ENCODE measurements at places on chromosomes 4 and X.
A peak's percentile ranks its signal among the peaks of the same experiment; 100 is the strongest.

DNA sequence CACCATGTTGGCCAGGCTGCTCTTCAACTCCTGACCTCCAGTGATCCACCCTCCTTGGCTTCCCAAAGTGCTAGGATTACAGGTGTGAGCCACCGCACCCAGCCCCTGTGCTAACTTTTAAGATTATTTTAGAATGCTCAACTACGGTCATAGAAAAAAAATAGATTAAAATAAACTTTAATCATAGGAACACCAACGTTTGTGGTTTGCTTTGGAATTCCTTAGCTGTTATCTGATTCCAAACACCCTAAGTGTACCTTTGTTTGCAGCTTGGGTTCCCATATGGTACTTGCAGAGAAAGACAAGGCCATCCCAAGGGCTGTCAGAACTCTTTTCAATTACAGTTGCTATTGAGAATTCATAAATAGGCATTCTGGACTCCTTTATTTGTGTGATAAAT is 90.1 kb upstream of the EFHC2 start:
- no peak for DNase-seq

DNA sequence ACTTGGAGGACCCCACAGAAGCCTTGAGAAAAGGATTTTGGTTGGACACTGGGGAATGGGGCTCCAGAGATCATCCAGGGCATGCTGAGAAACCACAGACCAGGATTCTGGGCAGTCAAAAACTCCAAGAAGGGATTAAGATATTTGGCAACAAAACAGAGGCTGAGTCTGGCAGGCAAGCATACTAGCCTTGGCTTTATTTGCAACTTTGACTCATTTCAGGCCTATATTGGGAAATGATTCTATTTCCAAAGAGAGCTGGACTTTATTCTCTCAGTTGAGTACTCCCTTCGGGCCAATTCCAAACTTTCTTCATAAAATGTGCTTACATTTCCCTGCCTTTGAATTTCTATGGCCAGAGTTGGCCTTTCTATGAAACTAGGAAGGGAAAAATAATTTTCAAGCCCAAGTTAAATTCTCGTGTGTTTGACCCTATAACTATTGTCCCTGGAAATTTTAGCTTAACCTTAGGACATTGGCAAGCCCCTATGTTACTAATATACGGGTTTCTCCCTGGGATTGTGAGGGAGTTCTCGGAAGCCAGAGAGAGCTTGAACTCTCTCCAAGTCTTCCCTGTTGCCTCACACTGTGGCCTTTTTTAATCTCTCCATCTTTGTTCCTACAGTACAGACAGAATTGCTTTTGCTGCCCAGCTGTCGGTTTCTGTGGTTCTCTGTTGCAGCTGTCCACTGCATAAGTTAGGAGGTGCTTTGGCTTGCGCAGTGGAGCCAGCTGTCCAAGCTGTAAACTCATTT is 112.6 kb upstream of the FAM9A start:
- DNase-seq, result peak; percentile 32

GRCh38 chr4:84481860-84482245 is 17.2 kb downstream of the NKX6-1 start:
- DNase-seq, result no peak

DNA sequence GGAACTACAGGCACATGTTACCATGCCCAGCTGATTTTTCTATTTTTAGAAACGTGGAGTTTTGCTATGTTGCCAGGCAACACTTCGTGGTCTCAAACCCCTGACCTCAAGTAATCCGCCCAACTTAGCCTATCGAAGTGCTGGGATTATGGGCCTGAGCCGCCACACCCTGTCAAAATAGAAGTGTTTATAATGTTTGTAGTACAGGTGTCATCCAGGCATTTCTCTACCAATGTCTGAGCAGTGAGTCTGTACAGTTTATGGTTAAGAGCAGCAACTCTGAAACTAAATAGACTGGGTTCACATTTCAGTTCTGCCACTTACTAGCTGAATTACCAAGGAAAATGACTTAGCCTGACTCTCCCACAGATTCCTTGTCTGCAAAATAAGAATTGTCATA is 460.4 kb upstream of the GALNT7 start:
- no peak for DNase-seq

- DNase-seq, result no peak
Observed at GRCh38 chrX:42755815-42756214, 22.1 kb downstream of the PPP1R2C start.

GRCh38 chrX:132023896-132024386 is 839 bp downstream of the STK26 start:
- DNase-seq, result no peak

DNA sequence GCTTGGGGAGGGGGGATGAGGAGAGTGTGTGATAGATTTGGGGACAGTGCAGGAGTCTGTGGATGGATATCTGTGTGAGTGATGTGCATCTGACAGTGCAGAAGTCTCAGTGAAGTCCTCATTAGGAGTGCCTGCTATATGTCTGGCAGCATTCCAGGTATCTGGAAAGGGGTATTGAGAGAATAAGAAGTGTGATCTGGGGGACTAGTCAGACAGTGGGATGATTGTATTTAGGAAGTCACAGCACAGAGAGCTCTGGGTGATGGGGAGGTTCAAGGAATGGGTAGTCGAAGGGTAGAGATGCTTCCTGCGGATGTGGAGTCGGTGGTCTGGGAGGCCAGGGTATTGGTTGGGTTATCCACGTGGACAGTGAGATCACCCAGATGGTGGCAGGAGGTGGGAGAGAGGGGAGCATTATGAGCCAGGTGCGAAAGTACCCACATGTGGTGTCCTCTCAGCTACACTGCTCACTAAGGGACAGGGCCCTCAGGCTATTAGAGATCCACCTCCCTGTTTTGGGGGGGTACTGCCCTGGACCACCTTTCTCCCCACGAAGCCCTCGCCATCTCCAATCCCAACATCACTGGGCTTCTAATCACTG is 9.8 kb downstream of the MAGED2 start:
- DNase-seq, result no peak

Data from AG09319 (cell line).